ENCODE measurements at places on chromosomes 5 and 9.

DNA sequence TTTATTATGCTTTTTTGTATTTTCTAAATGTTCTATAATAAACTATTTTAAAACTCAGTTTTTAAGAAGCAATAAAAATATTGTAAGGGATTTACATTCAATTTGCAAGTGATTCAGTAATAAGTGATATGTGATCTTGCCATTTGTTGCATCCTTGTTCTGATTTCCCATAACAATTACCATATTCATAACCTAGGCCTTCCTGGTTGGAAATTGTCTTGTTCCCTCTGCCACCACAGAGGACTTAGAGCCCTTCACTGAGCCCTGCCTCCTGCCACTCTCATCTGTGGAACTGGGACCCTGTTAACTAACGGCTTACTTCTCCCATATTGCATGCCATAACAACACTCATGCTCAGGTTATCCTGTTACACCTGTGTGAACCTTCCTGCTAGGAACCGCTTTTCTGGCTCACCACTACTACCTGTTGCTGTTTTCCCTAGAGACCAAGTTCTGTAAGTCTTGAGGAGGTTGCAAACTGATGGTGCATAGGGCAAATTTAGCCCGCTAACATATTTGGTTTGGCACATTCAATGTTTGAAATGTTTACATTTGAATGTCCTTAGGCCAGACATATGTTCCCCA is 32.9 kb upstream of the DTWD2 start:
- no peak for DNase-seq

- no peak for DNase-seq
These were observed 149.1 kb upstream of the KLF4 start for GRCh38 chr9:107638521-107639310.

DNA sequence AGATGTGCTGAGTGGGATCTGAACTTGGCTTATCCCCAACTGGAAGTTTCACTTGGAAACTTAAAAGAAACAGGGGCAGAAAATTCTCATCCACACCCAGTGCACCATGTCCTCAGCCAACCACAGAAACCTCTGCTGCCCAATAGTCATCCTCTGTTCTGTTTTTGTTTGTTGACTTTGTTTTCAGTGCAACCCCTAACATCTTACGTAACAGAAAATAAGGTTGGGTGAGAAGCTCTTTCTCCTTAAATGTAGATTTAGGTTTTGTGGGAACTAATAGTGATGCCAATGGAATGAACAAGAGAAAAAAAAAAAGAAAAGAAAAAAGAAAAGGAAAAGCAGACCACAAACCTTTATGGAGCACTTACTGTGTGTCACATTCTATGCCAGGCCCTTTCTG is 262.8 kb downstream of the PAPPA start:
- DNase-seq: no peak

DNA sequence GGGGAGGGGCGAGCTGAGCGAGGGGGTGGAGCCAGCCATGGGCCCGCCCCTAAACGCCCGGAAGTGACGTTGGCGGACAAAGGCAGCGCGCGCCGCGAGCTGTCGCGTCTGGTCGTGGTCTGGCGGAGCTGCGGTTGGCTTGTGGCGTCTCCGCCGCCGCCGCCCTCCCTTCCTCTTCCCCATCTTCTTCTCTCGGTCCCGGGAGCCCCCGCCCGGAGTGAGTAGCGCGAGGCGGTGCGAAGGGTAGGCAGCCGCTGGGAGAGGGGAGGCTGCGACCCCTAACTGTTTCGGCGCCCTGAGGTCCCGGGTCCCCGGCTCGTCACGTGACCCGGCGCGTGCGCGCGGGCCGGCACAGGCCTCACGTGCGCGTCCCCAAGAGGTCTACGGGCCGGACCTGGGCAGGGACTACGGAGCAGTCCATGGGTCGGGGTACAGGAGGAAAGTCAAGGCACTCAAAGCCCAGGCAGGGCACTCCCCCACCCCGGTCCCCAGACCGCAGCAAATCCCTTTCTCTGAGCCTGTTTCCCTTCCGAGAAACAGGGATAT is at the start of gene NTMT1:
TSS of gene NTMT1 (plus strand) at position 85 of the 546 bp plus-strand sequence. CDS start 6,541 bp downstream, outside the sequence.
- peak; percentile 83 for DNase-seq

DNA sequence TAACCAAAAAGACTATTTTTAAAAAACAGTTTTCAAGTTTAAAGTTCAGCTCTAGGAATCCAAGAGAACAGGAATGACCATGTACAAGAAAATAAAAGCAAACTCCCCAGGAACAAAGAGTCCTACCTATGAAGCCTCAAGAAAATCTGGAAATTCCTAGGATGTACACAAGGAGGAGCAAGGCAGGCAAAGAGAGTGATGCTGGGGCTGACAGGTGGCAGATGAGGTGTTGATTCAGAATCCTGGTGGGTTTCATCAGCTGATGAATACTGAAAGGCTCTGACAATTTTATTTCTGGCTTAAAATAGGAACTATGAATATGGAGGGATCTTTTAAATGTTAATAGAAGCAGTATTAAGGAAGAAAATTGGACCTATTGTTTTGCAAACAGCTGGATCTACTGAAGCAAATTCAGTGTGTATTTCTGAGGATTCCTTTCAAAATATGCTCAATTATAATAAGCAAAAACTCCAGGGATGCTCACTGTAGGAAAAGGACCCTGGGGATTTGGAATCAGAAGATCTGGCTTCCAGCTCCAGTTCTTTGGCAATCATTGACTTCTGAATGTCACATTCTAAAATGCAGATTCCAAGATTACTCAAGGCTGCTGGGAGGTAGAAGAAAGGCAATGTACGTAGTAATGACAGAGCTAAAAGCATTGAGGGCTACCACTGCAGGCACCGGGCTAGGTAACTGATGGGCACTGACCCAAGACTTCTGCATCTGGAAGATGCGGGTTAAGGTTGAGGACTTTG is 28.0 kb upstream of the SH3RF2 start:
- no peak for DNase-seq

Measured in stimulated activated CD8-positive, alpha-beta memory T cell treated with anti-CD3 and anti-CD28 coated beads, Interleukin-12 subunit alpha, Interleukin-12 subunit beta, amount 100 ng/mL, for 4 hours (primary cell).